GM20000 (cell line): ENCODE measurements at places on chromosomes 5 and 9.

DNA sequence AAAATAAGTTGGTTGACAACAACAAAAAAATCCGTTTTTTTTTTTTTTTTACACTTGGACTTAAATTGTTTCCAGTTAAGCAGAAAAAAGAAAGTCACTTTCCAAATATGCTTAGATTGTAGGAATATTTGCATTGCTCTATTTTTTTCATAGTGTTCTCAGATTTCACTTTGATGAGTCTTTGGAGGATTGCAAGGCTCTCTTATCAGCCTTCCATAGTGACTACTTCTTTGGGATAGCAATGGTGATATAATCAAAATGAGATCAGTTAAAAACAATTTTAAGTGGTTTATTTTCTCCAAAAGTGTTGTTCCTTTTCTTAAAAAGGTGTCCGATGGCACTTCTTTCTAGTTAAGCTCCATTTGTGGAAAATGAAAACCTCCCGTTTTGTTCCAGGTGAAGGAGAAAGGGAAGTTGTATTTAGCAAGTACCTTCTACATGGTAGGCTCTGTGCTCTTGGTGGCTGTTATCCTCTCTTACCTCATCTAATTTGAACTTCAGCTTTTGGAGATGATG lies 3.9 kb downstream of the RASGRF2 start:
- no peak for DNase-seq

DNA sequence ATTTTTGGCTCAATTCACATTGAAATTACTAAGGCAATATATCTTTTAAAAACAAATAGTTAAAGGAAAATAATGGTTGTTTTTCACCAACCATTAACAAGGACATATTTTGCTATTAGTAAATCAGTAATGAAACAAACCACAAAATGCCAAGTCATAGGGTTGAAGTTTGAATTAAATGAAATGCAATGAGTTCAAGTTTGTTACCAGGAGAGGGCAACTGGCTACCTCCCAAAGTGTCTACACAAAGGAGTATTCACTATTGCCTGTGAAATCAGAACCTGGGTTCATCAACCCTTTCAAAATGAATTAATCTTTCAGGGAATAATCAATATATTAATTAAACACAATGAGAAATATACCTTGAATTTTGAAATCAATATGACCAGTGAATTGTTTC lies 138.4 kb upstream of the DMRTA1 start:
- no peak for DNase-seq

- no peak for DNase-seq
Measured at GRCh38 chr9:89391585-89391984, 73.3 kb downstream of the SECISBP2 start.

DNA sequence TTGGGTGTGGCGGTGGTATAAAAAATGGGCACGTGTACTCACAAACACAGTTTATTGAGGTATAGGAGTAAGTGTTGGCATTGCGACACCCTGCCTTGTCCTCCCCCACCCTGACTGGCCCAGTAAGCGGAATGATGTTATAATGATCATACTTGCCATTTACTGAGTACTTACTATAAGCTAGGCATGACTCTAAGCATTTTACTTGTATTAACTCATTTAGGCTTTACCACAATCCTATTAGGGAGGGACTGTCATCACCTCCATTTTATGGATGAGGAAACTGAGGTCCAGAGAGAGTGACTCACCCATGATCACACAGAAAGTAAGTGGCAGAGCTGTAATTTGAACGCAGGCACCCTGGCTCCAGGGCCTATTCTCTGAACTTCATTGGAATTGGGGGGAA lies 2.3 kb downstream of the SMIM3 start:
- no peak for DNase-seq

DNA sequence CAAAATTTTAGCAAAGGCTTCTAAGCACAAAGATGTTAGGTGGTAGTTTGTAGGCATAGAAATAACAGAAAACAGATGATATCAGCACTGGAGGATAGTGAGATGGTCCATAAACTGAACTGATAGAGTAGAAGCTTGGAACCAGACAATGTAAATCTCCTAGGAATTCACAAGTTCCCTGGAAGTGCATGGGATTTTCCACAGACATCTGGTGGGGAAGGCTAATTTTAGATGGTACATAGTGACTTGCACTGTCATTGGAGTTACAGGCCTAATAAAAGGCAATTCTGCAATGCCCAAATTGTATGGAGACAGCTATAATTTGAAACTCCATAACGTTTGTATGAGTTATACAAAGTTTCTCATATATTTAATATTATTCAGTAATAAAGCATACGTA lies 653.0 kb upstream of the MEF2C start:
- no peak for DNase-seq

- DNase-seq, result no peak
Measured at GRCh38 chr5:32450952-32451351, 6.4 kb upstream of the ZFR start.

DNA sequence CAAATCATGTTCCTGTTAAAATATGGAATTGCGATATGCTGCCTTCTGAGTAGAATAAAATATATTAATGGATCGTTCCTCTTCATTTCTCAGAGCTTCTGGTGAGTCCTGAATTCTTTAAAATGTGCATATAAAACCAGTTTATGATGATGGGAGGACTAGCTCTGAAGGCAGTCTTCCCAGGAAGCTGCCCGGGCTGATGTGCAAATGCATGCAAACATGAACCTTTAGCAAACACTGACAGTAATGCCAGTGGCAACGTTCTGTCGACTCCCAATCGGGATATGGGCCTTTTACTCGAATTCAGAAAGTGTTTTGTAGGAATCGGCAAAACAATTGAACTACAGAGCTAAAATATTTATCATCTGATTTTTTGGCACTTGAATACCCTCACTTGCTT lies 93.6 kb downstream of the TLE4 start:
- DNase-seq, result no peak

GRCh38 chr5:72835633-72836032 lies 19.2 kb downstream of the TNPO1 start:
- DNase-seq, result no peak

DNA sequence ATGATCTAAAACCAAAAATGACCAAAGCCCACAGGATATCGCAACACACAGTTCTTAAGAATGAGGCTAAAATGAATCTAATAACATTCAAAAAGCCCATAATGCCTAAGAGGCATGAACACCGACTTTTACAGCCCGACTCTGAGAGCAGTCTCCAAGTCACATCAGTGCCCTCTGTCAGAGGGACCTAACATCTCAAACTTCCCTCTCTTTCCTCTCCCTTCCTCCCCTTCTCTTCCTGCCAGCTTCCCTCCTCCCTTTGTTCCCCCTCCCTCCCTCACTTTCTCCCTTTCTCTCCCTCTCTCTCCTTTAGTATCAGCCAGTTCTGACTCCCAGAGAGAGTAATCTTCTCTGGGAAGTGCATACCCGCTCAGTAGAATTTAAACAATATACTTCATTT lies 154.4 kb downstream of the GLIS3 start:
- no peak for DNase-seq

DNA sequence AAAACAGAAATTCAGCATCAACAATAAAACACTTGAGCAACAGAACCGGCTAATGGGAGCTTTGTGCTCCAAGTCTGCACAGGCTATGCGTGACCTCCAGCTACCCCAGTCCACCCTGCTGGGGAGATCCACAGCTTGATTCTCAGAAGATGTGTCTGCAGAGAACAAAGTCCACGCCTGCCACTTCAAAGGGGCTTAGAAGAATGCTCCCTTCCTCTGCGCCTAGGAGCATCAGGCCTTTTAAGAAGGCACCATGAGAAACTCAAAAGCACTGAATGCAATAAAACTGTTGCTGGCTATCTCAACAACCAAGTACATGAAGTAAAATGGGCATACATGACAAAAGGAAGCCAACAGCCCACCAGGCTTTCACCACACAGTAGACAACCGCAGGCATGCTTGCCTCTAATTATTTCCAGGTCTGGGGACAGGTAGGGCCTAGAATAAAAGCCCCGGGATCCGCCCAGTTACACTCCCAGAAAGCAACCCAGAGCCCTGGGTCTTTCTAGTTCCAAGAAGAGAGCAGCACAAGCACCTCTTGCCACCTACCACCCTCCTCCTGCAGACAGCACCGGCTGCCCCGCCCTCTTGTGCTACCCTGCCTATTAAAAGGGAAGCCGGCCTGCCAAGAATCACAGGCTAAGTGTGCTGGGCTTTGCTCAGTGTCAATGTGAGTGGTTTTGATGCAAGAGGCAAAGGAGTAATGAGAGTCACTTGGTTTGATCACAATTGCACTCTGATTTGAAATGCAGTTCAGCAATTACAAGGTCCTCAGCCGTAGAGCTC lies 123.2 kb downstream of the SPOCK1 start:
- DNase-seq, result no peak

- no peak for DNase-seq
Measured at GRCh38 chr5:179417016-179417415, 71.8 kb upstream of the ADAMTS2 start.

- DNase-seq, result no peak
Measured at GRCh38 chr5:53327811-53328334, 152.6 kb upstream of the FST start.

DNA sequence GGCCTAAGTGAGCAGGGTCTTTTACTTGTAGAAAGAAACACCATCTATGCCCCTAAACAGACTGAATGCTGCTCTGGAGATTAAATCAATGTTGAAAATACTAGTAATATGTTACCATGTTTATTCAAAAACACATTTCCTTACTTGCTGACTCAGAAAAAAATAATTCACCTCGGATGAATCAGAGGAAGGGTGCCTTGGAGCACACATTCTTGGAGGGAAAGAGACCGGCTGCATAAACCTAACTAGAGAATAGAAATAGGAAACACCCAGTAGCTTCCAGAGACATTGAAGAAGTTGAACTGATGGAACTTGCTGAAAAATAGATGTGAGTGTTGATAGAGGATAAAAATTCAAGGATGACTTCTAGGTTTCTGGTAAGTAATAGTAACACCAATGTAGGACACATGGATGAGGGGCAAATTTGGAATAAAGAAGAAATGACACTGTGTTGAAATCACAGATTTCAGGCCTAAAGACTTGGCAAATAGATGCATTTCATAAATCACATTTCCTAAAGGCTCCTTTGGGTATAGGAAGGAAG lies 76.9 kb upstream of the MINAR2 start:
- DNase-seq, result no peak

DNA sequence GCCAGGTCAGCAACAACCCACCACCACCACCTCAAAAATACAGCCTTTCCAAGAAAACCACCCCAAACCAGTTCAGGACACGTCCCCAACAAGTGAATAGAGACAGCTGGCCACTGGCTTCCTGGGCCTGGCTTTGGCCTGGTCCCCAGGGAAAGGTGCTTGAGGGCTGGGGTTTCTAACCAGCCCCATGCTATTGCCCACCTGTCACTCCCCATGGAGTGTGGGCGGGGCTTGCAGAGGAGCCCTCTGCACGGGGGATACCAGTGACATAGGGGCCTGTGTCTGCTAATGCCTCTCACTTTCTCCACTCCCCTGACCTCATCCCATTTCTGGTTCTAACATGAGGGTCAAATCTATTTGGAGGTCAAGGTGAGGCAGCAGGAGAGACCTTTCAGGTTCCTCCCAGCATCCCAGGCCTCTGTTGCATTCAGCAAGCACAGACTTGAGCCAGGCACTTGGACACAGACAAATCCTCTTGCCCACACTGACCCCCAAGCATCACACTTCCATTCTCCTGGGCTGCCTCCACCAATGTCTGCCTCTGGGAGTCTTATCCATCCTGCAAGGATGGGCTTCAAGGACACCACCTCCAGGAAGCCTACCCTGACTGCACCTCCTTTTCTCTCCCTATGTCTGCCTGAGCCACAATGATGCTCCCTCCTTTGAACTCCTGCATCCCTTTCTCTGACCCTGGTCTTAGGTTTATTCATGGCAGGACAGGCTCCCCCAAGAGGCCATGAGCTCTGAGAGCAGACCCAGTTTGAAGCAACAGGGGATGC lies 16.1 kb upstream of the TTLL11 start:
- DNase-seq, result no peak

DNA sequence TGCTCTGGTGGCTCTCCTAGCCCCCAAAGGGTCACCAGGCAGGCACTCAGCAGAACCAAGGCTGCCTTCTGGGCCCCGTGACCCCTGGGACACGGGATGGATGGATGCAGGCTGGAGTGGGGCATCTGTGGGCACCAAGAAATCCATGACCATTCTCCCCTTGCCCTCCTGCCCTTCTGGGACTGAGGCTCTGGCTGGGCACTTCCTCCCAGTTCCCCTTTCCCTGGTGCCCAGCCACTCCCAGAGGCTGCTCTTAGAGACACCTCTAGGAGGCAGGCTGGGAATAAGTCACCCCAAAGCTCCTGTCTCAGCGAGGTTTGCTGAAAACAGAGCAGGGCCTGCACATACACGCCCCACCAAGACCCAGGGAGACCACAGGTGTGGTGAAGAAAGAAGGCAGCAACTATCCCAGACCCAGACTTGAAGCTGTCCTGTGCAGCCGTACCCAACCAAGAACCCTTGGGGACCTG lies 943 bp downstream of the STING1 start:
- no peak for DNase-seq

GRCh38 chr5:58341476-58341875 lies 118.4 kb downstream of the PLK2 start:
- no peak for DNase-seq

DNA sequence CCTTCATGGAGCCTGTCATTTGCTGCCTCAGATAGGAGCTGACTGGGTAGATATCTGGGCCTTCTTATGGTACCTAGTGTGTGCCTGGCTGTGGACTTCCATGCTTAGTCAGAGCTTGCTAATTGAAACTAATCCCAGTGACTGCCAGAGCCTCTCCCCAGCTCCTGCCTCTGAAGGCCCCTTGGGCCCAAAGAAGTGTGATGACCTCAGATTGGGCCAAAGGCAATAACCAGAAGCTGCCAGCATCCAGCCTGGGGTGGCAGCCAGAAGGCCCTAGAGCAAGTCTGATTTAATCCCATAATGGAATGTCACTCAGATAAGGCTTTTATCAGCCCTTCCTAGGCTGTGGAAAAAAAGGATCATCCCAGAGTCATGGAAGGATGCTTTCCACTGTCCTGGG lies 17.1 kb upstream of the CDC23 start:
- DNase-seq, result no peak

GRCh38 chr9:94837404-94837803 lies 110.9 kb downstream of the AOPEP start:
- DNase-seq, result no peak

- DNase-seq, result no peak
Measured at GRCh38 chr9:127140181-127140580, 17.7 kb upstream of the ANGPTL2 start.

DNA sequence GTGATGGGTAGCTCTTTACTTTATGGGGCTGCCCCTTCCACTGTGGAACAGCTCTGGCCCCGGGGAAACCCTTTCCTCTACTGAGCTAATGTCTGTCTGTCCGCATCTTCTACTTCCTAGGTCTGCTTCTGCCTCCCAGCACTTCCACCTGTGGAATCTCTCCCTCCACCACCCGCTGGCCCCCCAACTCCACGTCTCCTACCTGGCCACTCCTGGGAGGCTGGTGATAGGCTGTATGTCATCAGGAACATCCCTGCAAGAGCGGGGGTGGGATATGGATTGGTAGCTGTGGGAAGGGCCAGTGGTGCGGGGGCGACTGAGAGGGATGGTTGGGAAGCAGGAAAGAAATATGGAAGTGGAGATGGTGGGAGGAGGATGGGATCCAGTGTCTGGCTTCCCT lies 9.2 kb downstream of the ALAD start:
- no peak for DNase-seq

- DNase-seq, result no peak
Measured at GRCh38 chr5:114097570-114097969, 264.3 kb upstream of the KCNN2 start.

GRCh38 chr5:101103874-101104273 lies 200.8 kb upstream of the ST8SIA4 start:
- DNase-seq, result no peak

- DNase-seq, result no peak
Measured at GRCh38 chr9:6656614-6657300, 11.2 kb upstream of the GLDC start.
